ENCODE measurements at places on chromosomes 6 and 20. TPM values are rescaled to one million over a fixed set of nuclear protein-coding genes. Genes with fewer than 3 reads are reported as not detected.

DNA sequence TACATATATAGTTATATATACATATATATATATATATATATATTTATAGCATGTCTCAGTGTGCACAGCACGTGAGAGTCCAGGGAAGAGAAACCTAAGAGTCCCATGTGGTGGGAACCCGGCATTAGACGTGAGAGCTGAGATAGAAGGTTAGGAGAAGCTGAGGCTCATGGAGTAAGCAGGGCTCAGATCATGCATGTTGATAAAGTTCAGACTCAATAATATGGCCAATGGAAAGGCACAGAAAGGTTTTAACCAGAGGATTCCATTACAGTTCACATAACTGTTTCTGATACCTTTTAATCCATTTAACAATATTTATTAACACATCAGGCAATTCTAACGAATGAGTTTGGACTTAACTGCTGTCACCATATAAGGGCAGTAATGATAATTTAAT lies 143.4 kb downstream of the MYB start:
- DNase-seq = no peak

GRCh38 chr6:160962835-160963623 lies 28.5 kb upstream of the MAP3K4 start:
- no peak for DNase-seq

- no peak for DNase-seq
These were observed at the start of gene OR2B3 for GRCh38 chr6:29087213-29087612. TSS of gene OR2B3 (minus strand) at chr6:29087313. CDS start at chr6:29087248, 65 bp downstream.

GRCh38 chr6:28401172-28401571 lies 1.6 kb upstream of the ZSCAN12 start:
- DNase-seq = peak; percentile 55

GRCh38 chr6:23655525-23655924 lies 470.5 kb upstream of the NRSN1 start:
- no peak for DNase-seq

- DNase-seq = no peak
These were observed 182.6 kb downstream of the DHX35 start for GRCh38 chr20:39144757-39145156.

DNA sequence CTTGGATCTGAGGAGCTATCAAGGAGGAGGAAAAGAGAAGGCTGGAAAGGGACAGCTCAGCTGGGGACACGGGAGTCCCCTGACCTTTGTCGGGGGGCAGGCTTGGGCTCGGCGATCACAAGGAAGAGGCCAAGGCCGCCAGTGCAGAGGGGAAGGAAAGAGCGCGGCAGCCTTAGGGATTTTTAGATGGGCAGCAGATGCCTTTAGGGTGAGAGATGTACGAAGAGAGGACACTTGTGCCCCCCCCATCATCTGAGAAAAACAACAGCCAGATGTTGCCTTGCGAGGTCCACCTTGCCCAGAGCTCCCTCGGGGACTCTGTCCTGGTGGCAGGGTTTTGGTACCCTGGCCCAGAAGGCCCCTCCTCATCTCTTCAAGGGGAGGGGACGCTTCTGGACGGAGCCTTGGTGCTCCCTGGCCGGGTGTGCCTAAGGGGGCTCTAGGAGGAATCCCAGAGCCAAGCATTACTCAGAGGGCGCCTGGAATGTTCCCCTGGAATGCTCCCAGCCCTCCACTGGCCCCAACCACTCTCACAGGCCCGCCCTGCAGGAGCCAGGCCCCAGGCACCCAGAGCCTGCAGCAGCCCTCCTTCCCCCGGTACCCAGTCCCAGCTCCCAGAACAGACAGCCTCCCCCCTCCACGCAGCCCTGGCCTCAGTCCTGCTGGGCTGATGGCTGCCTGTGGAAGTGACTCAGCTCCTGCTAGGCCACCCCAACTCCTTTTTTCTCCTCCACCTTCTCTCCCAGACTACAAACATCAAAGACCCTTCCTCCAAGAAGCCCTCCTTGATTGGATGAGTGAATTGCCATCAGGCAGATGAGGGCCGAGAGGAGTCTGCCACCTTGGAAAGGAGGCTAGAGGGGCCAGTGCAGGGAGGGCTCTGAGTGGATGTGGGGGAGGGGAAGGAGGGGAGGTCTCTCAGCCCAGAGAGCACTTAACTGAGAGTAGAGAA lies 1.8 kb downstream of the ADAM33 start:
- no peak for DNase-seq

- DNase-seq = peak; percentile 31
These were observed 37.0 kb upstream of the SAMHD1 start for GRCh38 chr20:36988494-36988966.

- no peak for DNase-seq
These were observed 463.0 kb upstream of the AGPAT4 start for GRCh38 chr6:161736781-161737292.

DNA sequence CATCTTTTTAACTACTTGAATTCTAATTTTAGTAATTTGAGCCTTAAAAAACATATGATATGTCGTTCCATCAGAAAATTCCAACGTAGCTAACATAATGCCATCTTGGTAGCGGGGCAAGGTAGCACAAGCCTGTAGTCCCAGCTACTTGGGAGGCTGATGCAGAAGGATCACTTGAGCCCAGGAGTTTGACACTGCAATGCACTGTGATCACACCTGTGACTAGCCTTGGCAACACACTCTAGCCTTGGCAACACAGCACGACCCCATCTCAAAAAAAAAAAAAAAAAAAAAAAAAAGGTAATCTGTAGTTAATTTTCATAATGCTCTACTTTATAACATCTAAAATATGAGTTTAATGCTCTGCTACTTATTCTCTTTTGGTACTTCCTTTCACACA lies 6.7 kb downstream of the BCLAF1 start:
- no peak for DNase-seq

DNA sequence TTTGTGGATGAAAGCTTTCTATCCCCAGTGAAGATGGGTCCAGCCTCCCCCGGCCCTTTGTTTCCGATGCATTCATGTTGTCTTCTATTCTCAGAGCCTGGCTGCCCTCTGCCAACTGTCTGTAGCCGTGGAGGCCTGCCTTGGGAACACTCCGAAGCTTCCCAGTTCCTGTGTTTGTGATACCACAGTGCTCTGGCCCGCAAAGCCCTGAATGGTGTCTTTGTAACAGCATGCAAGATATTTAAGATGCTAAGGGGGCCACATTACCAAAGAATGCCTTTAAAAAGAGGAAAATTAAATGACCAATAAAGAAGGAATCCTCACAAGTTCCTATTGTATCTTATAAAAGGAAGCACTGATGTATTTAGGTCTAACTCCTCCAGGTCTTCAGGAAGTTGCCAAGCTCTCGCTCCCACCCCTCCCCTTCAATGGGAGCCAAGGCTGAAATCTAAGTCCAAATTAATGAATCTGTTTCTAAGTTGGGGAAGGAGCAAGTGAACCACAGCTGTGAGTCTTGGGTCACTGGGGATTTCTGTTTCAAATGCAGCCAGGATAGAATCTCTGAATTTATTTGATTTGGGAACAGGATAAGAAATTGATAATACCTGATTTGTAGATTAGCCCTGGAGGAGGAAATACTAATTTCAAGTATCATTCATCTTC lies 596.1 kb downstream of the QKI start:
- DNase-seq = no peak

- no peak for DNase-seq
These were observed 1075.0 kb upstream of the GJE1 start for GRCh38 chr6:141057761-141058160.

GRCh38 chr6:11429577-11429976 lies 108.0 kb upstream of the TMEM170B start:
- no peak for DNase-seq

DNA sequence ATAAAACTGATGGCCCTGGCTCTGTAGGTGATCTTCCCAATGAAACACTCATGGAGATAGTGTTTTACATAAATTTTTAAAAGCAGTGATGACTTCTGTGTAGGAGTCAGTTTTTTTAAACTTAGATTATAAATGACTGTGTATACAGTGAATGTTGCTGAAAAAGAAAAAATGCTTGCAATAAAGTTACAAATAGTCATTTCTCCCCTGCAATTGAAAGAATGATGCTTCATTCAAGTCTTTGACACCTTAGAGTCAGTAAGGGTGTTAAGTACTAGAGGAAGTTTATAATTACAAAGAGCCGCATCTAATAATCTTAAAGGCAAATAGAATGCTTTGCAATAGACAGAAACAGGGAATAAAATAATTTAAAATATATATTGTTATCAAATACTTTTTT lies 27.6 kb downstream of the ZNF292 start:
- no peak for DNase-seq

DNA sequence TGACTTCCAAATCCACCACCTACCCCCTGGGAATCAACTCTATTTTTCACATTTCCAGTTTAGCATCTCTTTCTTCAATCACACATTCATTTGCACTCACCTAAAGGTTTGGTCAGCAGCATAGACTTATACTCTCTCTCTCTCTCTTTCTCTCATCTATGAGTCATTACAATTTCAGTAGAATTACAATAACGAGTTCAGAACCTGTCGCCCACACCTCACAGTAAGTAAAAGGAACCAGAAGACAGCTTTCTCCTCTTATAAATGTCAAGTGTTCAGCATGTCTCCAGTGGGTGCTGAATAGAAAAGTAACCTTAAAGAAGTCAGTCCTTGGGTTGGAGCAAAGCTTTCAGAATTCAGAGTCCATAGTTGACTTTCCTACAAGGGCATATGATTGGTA lies 1.1 kb upstream of the PHACTR1 start:
- no peak for DNase-seq

- DNase-seq = no peak
These were observed 13.8 kb downstream of the ADA start for GRCh38 chr20:44637522-44638372.

GRCh38 chr6:2881423-2881822 lies 21.7 kb downstream of the SERPINB9 start:
- no peak for DNase-seq

DNA sequence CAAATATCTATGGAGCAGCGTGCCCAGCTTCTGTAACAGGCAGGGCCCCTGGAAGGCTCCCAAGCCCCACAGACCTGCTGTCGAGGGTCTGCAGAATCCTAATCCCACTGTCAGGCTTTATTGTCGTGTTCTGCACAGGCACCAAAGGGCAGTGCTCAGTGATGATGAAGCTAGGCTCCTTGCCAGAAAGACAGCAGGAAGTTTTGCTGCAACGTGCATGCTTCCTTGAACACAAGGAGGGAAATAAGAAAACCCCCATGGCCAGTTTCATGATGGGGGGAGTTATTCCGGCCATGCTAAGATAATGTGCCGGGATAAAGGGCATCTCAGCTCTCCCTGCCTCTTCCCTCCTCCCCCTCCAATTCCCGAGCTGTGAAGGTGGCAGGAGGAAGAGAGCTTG lies 109.4 kb upstream of the KCNG1 start:
- DNase-seq = no peak

DNA sequence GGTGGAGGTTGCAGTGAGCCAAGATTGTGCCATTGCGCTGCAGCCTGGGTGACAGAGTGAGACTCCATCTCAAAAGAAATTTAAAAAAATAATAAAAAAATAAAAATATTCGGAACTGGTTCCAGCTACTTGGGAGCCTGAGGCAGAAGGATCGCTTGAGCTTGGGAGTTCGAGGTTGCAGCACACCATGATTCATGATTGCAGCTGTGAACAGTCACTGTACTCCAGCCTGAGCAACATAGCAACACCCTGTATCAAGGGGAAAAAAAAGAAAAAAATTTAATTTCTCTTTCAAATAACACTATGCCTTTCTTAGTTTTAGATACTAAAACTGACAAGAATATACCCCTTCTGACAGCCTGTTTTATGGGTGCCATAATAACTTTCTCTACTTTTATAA lies 10.5 kb downstream of the KDM1B start:
- no peak for DNase-seq

GRCh38 chr6:52160472-52161104 lies 25.6 kb upstream of the IL17A start:
- DNase-seq = no peak

- no peak for DNase-seq
These were observed 24.1 kb downstream of the HLA-C start for GRCh38 chr6:31247813-31248212.

DNA sequence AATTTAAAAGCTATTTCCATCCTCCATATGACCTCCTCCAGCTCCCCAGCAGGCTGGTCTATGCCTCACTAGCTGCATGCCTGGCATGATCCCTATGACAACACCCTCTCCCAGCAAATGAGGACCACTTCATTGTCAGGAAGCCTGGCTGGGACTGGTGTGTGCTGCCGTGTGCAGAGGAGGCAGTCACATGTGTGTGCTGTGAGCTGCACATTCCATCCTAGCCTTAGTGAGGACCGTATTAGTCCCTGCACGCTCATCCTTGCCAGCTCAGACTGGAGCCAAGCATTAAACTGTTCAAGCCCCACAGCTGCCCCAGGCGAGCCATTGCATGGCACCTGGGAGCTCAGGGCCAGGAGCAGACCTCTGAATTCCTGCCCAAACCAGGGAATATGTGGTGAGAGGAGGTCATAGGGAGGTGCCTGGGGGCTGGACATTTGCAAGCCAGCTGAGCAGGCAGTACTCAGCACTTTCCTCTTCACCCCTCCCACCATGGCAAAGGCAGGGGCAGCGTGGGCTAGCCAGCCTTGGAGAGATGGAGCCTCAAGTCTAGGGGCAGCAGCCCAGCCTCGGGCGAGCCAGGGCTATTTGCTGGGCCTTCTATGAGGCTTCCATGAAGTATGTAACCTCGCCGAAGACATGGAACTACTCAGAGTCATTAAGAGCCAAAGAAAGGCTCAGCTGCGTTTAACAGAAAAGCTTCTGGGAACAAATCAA lies 8.7 kb upstream of the CCN5 start:
- DNase-seq = peak; percentile 37

DNA sequence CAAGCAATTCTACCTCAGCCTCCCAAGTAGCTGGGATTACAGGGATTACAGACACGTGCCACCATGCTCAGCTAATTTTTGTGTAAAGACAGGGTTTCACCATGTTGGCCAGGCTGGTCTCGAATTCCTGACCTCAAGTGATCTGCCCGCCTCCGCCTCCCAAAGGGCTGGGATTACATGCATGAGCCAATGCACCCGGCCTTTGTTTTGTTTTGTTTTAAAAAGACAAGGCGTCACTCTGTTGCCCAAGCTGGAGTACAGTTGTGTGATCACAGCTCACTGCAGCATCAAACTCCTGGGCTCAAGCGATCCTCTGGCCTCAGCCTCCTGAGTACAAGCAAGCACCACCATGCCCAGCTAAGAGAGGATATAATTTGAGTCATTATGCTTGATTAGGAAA lies 5.4 kb downstream of the SERINC3 start:
- no peak for DNase-seq

DNA sequence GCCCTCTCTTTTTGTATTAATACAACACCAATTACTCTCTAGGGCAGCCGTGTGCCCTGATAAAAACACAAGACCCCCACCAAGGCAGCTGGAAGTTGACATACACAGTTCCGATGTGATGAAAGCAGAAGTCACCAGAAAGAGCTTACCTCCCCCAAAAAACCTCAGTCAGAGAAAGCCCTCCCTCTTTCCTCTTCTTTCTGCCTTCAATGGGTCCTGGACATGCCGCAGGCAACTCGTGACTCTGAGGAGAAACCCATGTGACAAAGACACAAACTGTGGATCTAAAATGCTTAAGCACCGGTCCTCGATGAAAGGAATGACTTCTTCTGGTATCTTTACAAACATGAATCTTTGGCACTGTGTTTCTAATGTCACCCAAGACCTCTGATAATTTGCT lies 117.7 kb upstream of the CCDC28A start:
- no peak for DNase-seq

SEL1L2 gene
- not detected for total RNA-seq

EYA2 gene
- total RNA-seq = 0.24 TPM

TREML1 gene
- 2.1 TPM for total RNA-seq

RGS17 gene
- 0.50 TPM for total RNA-seq

AKIRIN2 gene
- 32.7 TPM for total RNA-seq

LAMA5 gene
- 71.3 TPM for total RNA-seq
